ENCODE measurements at places on chromosomes 5 and 9. TPM values are rescaled to one million over a fixed set of nuclear protein-coding genes. Genes with fewer than 3 reads are reported as not detected.

Gene RIC1
- total RNA-seq, result 9.3 TPM

Gene RELL2
- total RNA-seq, result 0.67 TPM

Gene RAI14
- total RNA-seq, result 25.0 TPM

Gene HMMR
- total RNA-seq, result 0.38 TPM

Gene RGS7BP
- total RNA-seq, result 0.09 TPM

Gene SIL1
- 68.2 TPM for total RNA-seq

Gene DMXL1
- 18.0 TPM for total RNA-seq

Gene C5orf63
- 3.8 TPM for total RNA-seq

Gene SMIM33
- not detected for total RNA-seq

Gene FGD3
- 5.8 TPM for total RNA-seq

Gene ADAMTSL2
- total RNA-seq, result 3.5 TPM

Gene SAXO1
- not detected for total RNA-seq

Gene MXD3
- 3.7 TPM for total RNA-seq

Gene CCNI2
- 1.5 TPM for total RNA-seq

Gene OBP2B
- not detected for total RNA-seq

Gene AMBP
- 103 TPM for total RNA-seq

Gene PCDHB8
- 2.1 TPM for total RNA-seq

Gene IL5
- not detected for total RNA-seq

Gene ELAVL2
- not detected for total RNA-seq

Gene PDZD2
- 3.4 TPM for total RNA-seq

Gene LCN10
- 1.6 TPM for total RNA-seq

Gene LPAR1
- 3.8 TPM for total RNA-seq
